Activated gamma-delta T cell (primary cell): ENCODE measurements at places on chromosomes 1 and 21.

DNA sequence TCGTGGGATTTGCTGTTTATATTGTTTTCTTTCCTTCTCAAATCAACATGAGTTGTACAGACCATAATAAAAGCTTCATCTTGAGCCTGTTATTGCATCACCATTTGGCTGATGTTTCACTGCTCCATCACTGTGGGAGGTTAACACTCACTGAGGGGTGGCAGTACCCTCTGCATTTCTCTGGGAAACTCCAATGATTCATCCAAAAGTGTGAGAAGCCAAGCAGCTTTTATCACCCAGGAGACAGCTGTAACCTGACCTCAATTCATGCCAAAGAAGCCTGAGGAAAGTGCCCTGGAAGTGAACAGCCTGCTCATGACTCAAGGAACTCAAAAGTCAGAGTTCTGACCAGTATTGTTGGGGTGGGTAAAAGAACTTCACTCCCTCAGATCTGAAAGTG, 84.1 kb downstream of the GPR88 start:
- no peak for DNase-seq

- no peak for DNase-seq
Observed at GRCh38 chr1:44035726-44036408, 4.6 kb upstream of the SLC6A9 start.

- DNase-seq, result no peak
Observed at GRCh38 chr1:40248412-40248811, 675 bp downstream of the TMCO2 start.

DNA sequence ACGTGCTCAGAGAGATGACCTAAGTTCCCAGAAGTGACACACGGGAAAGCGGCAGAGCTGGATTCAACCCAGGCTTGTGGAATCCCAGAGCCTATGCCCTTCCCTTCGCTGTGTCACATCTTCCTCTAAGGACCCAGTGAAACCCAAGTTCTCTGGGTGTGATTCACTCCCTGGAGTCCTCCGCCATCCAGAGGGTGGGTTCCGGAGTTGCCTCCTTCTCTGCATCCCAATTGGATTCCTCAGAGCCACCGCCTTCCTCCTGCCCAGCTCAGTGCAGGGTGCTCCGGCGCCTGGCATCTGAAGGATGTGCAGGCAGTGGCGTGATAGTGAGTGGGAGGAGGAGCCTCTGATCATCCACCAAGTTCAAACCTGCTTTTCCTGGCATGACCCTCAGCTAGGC, 20.7 kb upstream of the RCC2 start:
- DNase-seq, result no peak

DNA sequence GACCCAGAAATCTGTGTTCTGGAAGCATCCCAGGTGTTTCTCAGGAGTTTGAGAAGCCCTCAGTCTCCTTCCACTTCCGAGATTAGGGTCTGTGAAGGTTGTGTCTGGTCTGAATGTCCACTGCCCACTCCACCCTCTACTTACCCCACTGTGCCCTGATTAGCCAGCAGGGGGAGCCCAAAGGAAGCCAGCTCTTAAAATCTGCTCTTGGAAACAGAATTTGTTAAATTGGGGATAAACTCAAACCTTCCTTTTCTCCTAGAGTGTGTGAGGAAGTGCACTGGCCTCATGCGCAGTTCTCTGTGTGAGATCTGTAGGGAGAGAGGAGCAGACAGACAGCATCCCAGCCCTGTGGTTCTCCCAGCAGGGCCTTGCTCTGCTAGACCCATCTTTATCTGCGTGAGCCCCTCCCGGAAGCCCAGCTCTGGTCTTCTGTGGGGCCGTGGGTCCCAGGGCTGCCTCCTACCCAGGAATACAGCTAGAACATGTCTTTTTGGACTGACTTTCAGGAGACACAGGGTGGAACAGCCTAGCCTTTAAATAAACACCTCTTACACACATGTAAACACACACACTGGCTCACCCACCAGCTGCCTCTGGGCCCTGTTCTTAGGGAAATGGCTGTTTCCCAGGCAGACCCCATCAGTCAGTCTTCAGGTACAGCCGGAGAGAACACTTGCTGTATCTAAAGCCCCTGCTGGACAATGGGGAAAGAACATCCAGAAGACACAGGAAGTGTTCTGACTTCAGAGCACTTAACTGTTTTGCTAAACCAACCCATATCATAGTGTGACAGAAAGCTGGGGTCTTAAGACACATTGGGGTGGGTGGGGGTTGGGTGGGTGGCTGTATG, 52.2 kb downstream of the SMYD2 start:
- no peak for DNase-seq

GRCh38 chr1:58783090-58783992, 506 bp downstream of the JUN start:
- peak; percentile 33 for DNase-seq

- DNase-seq, result no peak
Observed at GRCh38 chr1:66535853-66536252, 1.9 kb downstream of the SGIP1 start.

DNA sequence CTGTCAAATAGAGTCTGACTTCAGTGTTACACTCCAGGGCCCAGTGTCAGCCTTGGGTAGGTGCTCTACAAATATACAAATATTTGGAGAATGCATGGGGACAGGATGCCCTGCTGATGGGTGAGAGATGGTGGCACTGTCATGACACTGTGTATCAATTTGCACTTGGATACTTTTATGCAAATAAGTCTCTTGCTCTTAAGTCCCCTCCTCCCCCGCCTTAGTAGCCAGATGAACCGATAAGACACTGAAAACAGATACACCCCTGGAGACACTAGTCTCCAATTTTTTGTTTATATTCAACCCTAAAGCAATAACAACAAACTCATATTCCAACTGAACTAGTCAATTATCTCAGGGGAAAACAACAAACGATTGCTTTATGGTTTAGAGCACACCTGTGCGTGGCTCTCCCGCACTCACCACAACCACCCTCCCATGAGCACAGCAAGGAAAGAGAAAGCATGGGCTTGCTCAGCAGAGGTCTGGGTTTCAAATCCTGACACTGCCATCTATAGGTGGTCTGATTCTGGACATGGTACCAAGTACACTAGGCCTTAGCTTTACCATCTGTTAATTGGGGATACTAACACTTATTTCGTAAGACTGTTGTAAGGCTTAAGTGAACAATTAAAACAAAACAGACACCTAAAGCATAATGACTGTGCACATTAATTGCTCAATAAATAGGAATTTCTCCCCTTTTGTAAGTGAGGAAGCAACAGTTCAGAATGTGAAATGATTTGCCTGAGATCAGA, 50.3 kb downstream of the HIVEP3 start:
- DNase-seq, result no peak

GRCh38 chr1:145690587-145691558, 16.3 kb downstream of the PDZK1 start:
- DNase-seq, result no peak

GRCh38 chr21:38982096-38982495, 176.4 kb downstream of the ETS2 start:
- no peak for DNase-seq

GRCh38 chr1:72283307-72284083, 1.2 kb upstream of the NEGR1 start:
- no peak for DNase-seq

- DNase-seq, result no peak
Observed at GRCh38 chr1:154813846-154814505, 56.1 kb downstream of the KCNN3 start.

- no peak for DNase-seq
Observed at GRCh38 chr1:197311081-197311480, 43.0 kb downstream of the CRB1 start.

- no peak for DNase-seq
Observed at GRCh38 chr1:151131701-151132334, 14.6 kb downstream of the SEMA6C start.

- no peak for DNase-seq
Observed at GRCh38 chr21:28791595-28792282, 200.9 kb downstream of the LTN1 start.

- no peak for DNase-seq
Observed at GRCh38 chr1:235708390-235708962, 58.9 kb upstream of the GNG4 start.

DNA sequence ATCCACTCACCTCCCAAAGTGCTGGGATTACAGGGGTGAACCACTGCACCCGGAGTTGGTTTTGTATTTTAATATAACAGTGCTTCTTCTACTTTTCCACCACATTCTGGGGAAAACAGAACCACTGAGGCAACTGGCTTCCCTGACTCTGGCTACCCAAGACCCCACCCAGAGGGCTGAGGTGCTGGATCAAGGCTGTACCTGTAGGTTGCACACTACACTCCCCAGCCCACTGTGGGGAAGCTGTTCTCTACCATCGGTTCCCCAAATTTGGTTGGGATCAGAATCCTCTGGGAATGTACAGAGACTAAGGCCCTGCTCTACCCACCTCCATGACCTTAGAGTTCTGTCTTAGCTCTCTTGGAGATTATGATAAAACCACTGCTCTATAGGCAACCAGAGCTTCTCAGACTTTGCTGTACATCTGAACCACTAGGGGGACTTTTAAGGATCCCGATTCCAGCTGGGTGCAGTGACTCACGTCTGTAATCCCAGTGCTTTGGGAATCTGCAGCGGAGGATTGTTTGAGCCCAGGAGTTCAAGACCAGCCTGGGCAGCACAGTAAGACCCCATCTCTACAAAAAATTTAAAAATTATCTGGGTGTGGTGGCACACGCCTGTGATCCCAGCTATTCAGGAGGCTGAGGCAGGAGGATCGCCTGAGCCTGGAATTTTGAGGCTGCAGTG, 51.6 kb downstream of the GNG4 start:
- no peak for DNase-seq

GRCh38 chr1:216910081-216910840, 187.0 kb upstream of the ESRRG start:
- no peak for DNase-seq

DNA sequence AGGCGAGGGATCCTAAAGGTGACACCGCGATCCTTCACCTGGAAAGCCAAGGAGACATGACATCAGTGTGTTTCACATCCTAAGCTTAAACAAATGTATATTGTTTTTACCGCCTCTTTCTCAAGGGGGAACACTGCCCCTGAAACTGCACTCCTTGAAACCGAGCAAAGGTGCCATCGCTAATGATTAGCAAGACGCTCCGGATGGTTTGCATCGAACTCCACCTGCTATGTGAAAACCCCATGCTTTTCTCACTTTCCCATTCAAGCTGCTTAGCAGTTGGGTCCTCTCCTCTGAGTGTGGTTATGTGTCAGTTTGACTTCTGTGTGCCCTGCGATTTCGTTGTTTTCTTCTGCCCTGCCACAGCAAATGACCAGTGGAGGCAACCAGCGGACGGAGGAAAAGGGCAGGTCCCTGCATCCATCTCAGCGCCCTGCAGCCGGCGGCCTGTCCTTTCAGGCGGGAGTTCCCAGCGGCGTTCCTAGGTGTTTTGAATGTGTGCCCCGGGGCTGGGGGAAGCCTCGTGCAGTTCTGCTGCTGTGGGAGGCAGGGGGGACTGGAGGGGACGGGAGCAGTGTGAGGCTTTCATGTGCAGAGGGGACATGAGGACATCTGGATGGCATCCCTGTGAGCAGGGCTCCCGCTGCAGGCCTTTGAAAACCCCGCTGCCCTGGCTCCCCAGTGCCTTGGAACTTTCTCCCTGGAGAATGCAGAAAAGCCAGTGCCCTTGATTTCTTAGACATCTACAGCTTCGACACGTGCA, 16.1 kb downstream of the ZBTB18 start:
- no peak for DNase-seq

DNA sequence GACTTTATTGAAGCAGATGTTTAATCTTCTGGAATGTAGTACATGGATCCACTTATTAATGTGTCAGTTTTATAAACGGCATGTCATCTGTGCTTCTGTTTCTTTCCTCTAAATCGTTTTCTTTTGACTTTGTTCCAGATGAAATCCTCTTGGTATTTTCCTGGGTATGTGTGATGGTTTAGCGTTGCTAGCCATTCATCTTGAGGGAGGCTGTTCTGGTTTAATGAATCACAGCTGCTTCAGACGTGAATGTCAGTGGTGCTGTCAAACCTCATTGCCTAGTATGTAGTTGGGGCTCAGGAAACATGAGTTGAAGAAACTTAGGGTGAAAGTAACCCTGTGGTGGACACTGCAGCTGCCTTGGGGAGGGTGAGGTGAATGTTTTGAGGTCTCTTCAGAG, 33.2 kb downstream of the KCNK1 start:
- no peak for DNase-seq

DNA sequence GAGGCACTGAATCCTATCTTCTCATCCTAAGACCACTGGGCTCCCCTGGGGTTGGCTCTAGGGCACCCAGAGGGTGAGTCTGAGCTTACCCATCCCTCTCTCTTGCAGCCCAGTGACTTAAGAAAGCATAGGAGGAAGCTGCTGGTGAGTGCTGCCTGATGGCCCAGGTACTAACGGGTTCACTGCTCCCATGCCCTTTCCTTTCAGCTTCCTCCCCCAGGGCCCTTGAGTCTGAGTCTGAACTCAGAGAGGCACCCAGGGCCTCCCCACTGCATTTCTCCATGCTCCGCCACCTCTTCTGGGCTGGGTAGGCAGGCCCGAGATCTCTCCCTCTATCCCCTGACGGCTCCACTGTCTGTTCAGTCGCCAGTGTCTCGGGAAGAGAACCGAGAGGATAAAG, 29.7 kb downstream of the PPFIA4 start:
- no peak for DNase-seq

DNA sequence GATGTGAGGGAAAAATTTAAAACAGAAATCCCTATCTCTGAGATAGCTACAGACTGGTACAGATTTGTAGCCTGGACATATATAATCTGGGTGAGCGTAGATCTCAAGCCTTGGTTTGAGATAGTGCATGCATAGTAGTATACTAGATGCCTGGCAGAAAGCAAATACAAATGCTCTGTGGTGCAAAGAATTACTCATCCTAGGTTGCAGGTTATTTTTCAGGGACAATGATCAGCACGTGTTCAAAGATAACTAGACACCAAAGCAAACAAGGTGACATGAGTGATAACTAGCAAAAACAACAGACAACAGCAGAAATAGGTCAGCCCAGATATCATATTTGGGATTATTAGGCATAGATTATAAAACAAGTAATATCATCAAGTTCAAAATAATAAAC, 292.5 kb downstream of the HLX start:
- no peak for DNase-seq

DNA sequence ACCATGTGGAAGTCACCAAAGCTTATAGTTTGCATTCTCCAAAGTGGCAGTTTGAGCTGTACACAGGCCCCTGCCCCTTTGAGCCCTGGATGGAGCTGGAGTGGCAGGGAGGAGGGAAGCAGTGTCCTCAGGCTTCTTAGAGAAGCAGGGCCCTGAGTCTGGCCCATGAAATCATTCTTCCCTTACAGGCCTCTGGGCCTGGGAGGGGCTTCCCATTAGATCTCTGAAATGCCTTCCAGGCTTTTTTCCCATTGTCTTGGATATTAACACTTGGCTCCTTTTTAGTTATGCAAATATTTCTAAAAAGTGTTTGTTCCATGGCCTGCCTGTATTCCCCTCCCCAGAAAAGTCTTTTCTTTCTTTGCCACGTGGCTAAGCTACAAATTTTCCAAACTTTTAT, 10.0 kb upstream of the TRIM67 start:
- no peak for DNase-seq

GRCh38 chr1:20329793-20330542, 39.3 kb downstream of the VWA5B1 start:
- no peak for DNase-seq

- DNase-seq, result no peak
Observed at GRCh38 chr21:33434770-33435360, 31.7 kb downstream of the IFNGR2 start.

GRCh38 chr1:4178501-4179113, 278.5 kb upstream of the C1orf174 start:
- no peak for DNase-seq
